ENCODE measurements at places on chromosomes 11 and 22. TPM values are rescaled to one million over a fixed set of nuclear protein-coding genes. Genes with fewer than 3 reads are reported as not detected.
A peak's percentile ranks its signal among the peaks of the same experiment; 100 is the strongest.

GALNT18 gene
- polyA plus RNA-seq, result 16.1 TPM

APOA5 gene
- polyA plus RNA-seq, result not detected

VPREB3 gene
- polyA plus RNA-seq, result 0.61 TPM

SCARF2 gene
- 0.47 TPM for polyA plus RNA-seq

OR8G5 gene
- polyA plus RNA-seq, result not detected

DNA sequence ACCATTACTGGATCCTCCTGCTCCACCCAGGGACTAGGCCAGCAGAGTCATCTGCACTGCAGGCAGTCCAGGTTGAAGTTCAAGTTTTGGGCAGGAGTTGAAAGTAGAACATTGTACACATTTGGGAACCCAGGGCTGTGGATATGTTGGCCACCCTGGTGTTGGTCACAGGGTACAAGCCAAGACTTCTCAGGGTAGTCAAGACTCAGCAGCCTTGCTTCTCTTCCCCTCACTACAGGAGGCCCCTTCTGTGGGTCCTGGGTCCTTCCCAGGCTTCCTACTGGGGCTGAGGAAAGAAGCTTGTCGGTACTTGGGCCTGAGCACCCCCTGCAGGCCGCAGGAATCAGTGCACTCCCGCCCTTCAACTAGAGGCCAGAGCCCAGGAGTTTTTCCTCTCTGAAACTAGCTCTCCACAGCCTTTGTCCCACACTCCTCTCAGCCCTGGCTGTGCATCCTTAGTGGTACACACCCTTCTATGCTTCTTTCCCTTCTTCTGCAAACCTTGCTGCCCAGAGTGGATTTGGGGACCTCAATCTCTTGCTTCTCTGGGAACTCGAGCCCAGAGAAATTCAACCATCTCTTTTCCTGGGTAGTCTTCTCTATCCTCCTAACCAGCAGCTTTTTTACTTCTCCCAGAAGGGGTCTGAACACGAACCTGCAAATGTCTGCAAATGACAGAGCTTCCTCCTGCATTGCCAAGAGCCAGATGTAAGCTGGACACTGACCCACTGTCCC lies 2.6 kb upstream of the HPX start:
- DNase-seq, result peak; percentile 36

DNA sequence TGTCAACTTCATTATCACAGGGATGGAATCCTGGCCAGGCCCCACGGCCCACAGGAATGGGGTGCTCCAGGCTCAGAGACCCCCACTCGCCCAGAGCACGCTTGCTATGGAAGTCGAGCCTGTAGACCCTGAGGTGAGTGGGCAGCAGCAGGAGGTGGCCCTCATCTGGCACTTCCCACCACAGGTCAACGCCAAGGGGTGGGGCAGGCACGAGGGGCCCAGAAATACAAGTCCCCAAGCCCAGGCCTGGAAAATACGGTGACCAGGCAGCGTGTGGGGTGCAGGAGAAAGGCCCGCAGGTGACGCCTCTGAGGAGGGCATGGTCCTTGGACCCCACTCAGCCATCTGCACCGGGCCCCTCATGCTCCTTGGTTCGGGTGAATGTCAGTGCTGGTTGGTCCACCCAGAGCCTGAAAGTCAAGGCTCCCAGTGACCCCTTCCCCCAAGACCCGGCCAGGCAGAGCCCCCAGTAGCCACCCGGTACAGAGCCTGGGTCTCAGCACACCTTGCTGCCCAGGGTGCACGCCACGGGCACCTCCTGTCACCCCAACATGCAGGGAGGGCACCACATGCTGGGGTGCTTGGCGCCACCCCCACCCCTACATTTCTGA lies 2.4 kb downstream of the MOB2 start:
- no peak for DNase-seq

DNA sequence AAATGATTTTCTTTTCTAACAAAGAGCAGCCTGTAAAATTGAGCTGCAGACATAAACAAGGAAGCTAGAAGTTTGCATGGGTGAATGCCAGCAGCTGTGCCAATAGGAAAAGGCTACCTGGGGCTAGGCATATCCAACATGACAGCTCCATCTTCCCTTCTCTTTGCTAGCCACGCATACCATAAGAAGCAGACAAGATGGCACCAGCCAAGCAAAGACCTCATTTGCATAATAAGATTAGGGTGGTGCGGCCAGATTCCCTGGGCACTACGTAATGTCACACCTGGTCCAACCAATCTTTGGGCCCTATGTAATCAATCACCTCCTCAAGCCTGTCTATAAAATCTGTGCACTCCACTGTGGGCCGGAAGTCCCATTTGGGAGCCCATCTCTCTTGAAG lies 108.3 kb downstream of the SWAP70 start:
- no peak for DNase-seq

GRCh38 chr11:15699978-15700377 lies 585.3 kb downstream of the INSC start:
- no peak for DNase-seq

DNA sequence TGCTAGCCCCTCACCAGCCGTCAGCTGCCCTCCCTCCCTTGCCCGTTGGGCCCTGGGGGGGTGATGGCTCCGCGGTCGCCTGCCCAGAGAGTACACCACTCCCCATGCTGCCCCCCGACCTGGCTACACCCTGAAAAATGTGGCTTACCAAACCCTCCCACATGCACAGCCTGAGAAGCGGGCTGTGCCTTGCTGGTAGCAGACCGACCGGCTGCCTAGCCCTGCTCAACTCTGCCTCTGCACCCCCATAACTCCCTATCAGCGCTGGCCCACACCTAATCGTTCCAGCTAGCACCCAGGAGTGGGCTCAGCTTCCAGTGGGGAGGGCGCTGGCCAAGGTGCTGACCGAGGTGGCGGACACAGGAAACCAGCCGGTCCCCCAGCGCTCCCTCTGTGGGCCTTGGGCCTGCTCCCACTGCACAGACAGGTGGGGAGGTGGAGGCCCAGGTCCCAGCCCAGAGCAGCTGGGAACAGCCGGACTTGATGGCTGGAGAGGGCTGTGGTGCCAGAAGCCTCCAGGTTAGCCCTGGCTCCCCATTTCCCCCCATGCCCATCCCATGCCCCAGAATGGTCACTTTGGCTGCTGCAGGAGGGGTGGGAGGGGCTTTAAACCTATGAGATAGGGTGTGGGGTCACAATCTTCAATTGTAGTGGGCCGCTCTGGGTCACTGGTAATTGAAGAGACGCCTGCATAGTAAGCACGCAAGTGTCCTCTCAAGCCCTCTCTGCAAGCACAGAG lies 32.1 kb upstream of the PRODH start:
- DNase-seq, result no peak

- no peak for DNase-seq
Observed at GRCh38 chr22:46149512-46150033, 753 bp upstream of the PPARA start.

DNA sequence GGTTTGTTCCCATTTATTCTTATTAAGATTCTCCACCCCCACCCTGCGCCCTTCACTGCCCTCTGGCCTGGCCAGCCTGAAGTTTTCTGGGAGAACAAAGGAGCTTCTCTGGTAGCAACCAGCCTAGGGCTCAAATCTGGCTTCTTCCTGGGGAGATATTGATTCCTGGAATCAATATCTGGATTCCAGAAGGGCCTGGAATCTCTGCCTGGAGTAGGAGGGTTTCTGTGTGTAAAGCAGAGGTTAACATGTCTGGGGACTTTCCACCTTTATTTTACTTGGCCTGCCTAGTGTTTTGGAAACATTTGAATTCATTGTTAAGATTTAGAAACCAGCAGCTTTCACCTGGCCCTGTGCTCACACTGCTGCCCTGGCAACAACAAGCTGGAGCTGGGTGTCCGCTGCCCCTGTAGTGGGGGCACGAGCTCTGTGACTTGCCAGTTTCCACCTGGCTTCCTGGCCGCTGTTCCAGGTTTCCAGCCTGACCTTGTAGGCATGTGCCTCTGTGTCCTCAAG lies 5.5 kb downstream of the C11orf91 start:
- DNase-seq, result no peak

DNA sequence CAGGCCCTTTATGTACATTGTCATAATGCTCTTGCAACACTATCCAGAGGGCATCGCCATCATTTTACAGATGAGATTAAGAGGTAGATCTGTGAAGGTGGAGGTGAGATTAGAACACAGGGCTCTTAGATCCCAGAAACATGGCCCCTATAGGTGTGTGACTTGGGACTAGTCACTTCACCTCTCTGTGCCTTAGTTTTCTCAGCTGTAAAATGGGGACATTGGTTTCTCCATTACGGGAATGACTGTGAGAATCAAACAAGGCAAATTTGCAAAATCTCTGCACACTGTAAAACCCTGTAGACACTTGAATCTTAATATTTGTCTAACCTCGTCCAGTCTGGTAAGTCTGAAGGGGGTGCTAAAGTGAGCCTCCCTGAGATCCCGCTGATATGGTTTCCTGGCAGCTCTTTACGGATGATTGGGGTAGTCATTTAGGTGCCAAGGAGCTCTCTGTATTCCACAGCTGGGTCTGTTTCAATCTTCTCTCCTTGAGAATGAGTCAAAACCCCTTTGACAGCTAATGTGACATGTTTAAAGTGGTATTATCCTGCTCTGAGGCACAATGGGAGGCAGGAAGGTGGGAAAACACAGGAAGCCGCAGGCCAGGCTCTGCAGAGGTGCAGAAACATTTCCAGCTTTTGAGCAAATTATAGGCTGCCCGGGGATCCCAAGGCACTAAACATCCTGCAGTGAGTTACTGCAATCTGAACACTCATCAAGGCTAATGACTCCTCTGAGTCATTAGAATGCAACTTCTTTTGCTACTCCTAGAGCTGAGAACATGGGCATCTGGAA lies 140.8 kb downstream of the CCDC81 start:
- no peak for DNase-seq

- DNase-seq, result no peak
Observed at GRCh38 chr11:130515829-130516553, 67.5 kb downstream of the ADAMTS15 start.

DNA sequence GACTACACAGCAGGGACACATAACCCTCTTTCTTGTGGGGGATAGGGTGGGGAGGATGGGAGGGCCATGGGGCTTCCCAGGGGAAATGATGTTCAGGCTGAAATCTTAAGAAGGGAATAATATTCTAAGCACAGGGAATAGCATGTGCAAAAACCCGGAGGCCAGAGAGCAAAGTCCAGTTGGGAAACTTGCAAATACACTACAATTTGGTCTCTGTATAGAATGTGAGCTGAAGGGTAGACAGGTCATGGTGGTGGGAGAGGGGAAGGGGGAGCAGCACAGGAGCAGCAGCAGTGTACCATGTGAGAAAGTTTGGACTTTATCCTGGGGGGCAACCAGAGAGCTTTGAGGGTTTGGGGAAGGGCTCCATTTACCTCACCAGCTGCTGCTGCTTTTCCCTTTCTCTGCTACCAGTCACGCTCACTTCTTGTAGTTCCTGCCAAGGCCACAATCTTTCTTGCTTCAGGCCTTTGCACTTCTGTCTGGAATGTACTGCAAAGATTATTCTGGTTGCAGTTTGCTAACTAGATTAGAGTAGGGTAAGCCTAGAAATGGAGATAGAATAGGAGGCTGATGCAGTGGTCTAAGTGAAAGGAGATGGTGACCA lies 43.0 kb downstream of the KREMEN1 start:
- DNase-seq, result no peak

DNA sequence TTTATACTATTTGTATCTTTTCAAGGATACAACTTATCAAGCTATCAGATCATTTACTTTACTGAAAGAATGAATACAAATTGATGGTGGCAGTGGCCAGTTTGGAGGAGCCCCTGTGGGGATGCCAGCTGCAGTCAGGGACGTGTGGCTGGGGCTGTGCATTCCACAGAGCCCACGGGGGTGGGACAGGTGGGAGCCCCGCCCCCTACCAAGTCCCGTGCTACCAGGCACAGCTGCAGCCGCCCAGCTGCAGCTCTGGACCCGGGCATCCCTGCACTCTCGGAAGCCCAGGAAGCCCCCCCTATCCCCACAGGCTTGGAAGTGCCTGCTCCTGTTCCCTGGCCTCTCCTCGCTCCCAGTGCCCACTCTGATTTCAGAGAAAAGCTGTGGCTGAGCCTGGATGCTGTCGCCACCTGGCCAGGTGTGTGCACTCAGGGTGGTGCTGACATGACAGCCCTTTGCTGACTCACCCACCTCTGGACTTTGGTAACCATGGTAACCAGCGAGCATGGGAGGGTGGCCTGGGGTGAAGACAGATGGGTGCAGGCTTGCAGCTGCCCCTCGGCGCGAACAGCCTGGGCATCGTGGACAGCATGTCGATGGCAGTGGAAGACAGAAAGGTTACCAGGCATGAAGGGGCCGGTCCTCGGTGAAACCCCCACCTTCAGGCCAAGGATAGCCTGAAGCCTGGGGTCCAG lies 138.1 kb downstream of the SBF2 start:
- DNase-seq, result no peak

GRCh38 chr11:43746670-43747069 lies 66.1 kb downstream of the HSD17B12 start:
- no peak for DNase-seq

- DNase-seq, result no peak
Observed at GRCh38 chr11:74268456-74268855, 43.0 kb downstream of the P4HA3 start.

DNA sequence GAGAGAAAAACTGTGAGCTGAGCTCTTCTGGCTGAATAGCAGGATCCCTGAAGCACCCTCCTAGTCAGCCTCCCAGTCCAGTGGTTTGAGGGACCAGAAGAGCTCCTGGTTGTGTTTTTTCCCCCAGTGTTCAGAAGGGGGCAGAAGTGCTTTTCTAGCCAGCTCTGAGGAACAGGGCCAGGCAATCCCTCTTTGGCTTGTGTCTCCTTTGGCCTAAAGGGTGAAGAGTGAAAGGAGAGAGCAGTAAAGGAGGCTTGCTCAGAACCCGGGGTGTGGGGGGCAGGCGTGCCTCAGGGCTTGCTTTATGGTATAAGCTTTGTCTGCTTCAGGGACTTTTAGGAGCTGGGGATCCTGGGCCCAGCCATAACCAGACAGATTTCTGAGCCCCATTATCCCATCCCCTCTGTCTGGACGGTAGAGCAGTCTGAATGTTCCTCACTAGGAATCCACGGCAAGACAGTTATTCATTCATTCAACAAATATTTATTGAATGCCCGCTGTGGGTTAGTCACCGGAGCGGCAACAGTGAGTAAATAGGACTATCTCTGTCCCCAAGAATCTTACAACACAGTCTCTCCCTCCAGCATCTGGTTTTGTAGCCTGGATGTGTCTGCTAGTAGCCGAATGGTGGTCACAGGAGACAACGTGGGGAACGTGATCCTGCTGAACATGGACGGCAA lies 14.5 kb downstream of the ACP2 start:
- DNase-seq, result peak; percentile 90

DNA sequence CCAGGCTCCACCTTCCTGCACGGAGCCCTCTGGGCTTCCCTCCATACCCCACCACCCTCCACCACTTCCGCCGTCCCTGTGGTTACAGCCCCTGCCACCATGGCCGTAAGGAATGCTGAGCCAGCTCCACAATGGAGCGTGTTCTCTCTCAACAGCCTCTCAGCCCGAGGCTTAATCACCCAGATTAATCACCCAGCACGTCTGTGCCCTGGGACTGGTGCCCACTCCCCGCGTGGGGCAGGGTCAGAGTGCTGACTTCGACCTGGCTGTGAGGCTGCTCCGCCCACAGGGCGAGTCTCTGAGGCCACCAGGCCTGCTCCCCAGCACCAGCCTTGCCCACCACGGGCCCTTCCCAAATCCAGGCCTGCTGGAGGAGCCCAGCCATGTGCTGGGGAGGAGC lies 4.0 kb upstream of the TH start:
- DNase-seq, result no peak

DNA sequence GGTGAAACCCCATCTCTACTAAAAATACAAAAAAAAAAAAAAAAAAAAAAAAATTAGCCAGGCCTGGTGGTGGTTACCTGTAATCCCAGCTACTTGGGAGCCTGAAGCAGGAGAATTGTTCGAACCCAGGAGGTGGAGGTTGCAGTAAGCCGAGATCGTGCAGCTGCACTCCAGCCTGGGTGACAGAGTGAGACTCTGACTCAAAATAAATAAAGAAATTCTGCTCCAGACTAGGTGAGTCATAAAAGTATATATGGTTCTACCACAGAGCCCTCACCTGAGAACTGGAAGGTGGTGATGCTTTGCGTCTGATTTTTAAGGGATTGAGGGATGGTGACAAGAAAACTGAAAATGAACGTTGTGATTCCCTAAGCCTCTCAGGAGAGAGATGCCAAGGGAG lies 58.4 kb downstream of the NTM start:
- no peak for DNase-seq
